ENCODE measurements at places on chromosomes 5 and 9.

DNA sequence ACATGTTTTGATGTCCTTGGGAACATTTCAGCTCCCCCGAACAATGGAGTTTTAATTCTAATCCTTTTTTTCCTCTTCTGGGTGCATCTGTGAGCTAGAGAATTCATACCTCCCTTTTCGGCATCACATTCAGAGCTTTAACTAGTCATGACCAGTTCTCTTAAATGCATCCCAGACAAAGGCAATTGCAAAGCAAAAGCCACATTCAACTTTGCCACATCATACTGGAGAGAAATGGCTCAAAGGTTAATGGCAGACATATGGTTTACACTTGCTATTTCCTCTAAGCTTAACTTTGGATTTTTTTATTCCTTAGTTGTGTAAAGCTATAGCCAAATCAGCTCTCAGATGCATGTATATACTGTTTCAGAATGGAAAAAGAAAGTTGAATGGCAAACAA is 153.3 kb downstream of the ESM1 start:
- no peak for DNase-seq

- DNase-seq = no peak
Measured at GRCh38 chr5:116506488-116506887, 68.1 kb downstream of the SEMA6A start.

DNA sequence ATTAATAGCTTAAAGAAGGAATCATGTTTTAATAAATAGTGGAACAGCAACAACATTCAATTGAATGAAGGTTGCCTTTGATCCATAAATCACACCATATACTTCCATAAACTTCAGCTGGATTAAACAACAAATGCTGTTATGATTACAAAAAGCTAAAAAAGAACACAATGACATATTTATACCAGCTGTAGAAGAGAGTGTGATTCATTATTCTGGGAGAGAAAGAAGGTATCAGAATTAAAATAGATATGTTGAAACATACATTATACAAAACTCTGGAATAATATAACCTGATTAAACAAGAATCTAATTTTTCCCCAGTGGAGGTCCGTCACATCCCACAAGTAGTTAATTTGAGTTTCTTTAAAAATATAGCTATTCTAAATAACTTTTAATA is 7.5 kb upstream of the RECK start:
- DNase-seq = no peak

GRCh38 chr5:22473886-22474285 is 379.3 kb downstream of the CDH12 start:
- no peak for DNase-seq

DNA sequence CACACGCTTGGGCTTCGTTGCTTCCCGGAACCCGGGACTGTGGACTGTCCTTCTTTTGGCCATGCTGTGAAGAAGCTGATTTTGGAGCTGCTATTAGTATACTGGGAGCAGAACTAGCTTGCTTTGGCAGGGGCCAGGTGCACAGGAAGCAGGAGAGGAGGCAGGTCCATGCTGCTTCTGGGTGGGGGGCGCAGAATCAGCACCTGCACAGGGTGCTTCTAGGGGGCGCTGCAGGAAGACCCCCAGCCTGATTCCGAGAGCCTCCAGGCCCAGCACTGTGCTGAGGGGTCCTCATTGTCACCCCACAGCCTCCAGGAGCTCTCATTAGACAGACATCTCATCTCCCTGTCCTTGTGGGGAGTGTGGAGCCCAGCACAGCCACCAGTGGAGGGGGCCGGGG is 252.6 kb upstream of the IRX4 start:
- no peak for DNase-seq

DNA sequence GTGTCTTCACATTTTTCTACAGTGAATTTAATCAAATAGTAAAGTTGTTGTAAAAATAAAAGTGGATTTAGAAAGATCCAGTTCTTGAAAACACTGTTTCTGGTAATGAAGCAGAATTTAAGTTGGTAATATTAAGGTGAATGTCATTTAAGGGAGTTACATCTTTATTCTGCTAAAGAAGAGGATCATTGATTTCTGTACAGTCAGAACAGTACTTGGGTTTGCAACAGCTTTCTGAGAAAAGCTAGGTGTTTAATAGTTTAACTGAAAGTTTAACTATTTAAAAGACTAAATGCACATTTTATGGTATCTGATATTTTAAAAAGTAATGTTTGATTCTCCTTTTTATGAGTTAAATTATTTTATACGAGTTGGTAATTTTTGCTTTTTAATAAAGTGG is 60.4 kb downstream of the MTAP start:
- no peak for DNase-seq

GRCh38 chr5:73443829-73444498 is 4.6 kb downstream of the FOXD1 start:
- DNase-seq = no peak

GRCh38 chr5:89276566-89277305 is 393.8 kb upstream of the MEF2C start:
- DNase-seq = no peak

GRCh38 chr5:58708456-58708855 is 125.6 kb downstream of the RAB3C start:
- no peak for DNase-seq

DNA sequence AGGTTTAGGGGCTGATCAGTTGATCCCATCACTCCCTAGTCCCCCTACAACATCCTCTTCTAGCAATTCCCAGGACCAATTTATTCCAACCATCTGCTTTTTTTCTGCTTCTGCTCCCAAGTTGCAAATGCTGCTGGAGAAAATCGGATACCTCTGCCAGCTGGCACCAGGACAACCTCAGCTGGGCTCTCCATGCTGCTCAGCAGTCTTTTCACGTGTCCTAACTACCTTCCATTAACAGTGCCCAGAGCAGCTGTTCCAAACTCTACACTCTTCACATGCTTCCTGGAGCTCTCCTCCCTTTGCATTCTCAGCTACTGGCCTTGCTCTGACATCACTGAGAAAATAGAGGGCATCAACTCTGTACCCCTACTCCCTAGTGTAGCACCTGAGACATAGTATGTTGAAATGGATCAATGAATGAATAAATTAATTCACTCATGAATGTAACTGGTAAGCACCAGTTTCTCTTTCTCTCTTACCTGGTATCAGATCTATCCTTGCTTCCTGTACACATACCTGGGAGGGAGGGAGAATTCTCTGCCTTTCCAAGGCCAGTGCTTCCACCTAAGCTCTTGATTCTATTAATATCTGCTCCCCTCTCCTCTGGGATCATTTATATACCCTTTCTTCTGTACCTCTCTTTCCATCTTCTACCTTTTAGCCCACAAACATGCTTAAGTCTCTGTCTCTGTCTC is 191.0 kb downstream of the RAB3C start:
- DNase-seq = no peak

GRCh38 chr9:81408951-81409350 is 280.4 kb downstream of the TLE1 start:
- no peak for DNase-seq

GRCh38 chr5:167790462-167791260 is 500.8 kb upstream of the WWC1 start:
- no peak for DNase-seq

GRCh38 chr9:110638381-110638954 is 30.1 kb upstream of the MUSK start:
- no peak for DNase-seq

- no peak for DNase-seq
Measured at GRCh38 chr5:178477802-178478201, 112.4 kb downstream of the COL23A1 start.

DNA sequence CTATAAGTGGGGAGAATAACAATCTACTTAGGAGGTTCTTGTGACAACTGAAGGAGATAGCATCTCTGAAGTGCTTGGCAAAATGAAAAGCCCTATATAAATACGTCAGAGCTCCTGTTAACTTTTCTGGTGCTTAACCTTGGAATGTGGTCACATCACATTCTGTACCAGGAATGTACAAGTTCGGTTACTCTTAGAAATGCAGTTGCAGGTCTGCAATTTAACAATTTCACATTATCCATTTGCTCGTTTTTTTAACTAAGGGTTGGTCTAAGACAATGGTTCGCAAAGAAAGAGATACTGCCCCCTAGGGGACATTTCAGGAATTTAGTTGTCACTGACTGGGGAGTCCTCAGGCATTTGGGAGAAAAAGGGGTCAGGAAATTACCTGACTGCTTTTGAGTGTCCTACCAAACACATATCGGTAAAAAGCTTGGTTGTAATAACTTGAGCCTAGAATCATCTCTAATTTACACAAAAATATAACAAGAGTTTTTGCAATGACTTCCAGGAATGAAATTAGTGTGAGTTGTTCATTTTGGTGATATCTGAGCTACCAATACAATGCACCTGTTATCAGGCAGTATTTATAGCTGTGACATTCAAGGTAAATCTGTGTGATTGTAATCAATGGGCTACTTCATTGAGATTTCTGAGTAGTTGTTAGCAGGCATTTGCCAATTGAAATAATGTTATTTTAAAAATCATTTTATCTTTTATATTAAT is 5.4 kb upstream of the HBEGF start:
- no peak for DNase-seq

DNA sequence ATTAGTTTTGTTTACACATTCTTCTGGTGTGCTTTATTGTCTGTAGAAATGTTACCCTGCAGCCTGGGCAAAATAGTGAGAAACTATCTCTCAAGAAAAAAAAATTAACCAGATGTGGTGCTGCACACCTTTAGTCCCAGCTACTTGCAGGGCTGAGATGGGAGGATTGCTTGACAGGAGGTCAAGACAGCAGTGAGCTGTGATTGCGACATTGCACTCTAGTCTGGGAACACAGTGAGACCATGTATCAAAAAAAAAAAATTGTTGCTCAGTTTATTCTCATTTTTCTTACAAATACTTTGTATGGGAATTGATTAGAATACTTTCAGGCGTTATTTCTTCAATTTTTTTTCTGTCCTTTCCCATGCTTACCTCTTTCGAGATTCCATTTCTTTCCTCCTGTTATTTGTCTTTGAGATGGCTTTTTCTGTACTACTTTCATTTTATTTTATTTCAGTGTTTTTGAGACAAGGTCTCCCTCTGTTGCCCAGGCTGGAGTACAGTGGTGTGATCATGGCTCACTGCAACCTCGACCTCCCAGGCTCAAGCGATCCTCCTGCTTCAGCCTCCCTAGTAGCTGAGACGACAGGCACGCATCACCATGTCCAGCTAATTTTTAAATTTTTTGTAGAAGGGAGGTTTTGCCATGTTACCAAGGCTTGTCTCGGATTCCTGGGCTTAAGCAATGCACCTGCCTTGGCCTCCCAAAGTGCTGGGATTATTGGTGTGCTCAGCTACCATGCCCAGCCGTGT is 24.9 kb downstream of the TENT2 start:
- DNase-seq = no peak

- DNase-seq = peak; percentile 44
Measured at GRCh38 chr5:173328844-173329490, 753 bp upstream of the STC2 start.

GRCh38 chr5:177309351-177310191 is 2.1 kb downstream of the MXD3 start:
- DNase-seq = peak; percentile 72

DNA sequence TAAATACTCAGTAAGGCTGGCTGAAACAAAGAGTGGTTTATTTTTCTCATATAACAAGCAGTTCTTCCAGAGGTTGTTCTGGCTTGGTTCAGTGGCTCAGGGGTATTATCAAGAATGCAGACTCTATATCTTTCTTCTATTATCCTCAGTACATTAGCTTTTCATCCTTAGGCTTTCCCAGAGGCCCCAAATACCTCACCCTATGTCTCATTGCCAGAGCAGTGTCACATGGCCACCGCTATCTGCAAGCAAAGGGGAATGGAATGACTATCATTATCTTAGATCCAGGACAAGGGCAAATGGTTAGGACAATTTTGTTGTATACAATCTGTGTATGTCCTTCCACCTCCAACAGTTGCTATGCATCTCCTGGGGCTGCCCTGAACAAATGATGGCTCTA is 69.0 kb upstream of the SNX2 start:
- no peak for DNase-seq
